8988T (cell line): ENCODE measurements at places on chromosomes 12 and 14.

DNA sequence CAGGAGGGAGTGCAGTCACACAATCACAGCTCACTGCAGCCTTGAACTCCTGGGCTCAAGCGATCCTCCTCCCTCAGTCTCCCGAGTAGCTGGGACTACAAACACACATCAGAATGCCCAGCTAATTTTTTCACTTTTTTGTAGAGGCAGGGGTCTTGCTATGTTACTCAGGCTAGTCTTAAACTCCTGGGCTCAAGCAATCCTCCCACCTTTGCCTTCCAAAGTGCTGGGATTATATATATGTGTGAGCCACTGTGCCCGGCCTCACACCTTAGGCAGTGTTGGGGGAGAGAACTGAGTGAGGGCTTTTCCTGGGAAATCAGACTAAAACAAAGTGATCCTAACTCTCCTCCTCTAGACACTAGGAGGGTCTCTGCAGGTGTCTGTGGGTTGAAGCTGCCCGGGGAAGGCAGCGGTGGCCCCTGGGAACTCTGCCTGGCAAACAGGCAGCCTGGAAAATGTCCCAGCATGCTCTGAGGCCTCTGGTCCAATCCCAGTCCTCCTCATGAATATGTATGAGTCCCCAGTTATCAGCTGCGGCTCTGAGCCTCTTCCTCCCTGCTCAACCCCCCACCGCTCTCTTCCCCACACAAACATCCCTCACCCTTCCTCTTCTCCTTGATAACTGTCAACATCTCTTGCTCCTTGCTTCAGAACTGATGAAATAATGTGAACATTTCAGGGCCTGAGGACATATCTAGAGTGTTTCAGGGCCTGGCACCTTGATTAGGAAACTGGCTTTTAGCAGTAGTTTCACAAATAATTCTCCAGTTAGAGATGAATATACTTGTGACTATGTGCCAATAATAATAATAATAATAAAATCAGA lies 7.9 kb upstream of the NAA25 start:
- no peak for DNase-seq

GRCh38 chr12:47729233-47729632 lies 3.9 kb upstream of the ENDOU start:
- DNase-seq, result no peak

DNA sequence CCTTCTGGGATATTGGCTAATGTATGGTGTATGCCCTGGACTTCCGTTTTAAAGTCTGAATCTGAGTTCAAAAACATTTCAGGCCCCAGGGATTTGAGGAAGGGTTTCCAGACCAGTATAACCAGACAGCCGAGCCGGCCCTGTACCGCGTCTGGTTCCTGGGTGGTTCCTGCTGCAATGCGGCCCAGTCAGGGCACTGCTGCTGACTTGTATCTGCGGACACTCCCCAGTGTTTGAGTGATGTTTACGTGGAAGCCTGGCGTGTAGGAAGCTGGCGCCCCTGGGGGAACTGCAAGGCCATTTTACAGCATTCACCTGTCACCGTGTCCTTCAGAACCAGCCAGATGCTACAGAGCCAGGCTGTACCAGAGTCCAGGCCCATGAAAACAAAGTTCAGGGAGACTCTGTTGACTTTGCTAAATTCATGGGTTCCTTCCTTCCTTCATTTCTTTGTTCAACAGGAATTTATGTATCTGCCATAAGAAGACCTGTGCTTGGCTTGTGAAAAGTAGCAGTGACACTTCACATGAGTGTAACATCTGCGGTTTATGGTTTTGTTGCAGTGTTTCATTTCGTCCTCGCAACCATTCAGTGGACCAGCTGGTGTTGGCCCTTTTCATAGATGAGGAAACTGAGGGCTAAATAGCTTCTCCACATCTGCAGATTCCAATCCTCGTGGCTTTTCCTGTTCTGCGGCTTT lies 16.8 kb downstream of the EML1 start:
- no peak for DNase-seq

DNA sequence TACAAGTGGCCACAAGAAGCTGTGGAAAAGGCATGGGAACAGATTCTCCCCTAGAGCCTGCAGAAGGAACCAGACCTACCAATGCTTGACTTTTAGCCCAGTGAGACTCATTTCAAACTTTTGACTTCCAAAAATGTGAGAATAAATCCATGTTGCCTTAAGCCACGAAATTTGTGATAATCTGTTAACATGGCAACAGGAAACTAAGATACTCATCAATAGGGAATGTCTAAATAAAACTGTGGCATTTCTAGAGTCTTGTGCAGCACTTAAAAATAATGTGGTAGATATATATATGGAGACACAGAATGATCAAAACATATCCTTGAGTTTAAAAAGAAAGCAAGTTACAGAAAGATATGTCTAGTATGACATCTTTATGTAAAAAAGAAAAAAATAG lies 12.0 kb downstream of the HECTD4 start:
- no peak for DNase-seq

DNA sequence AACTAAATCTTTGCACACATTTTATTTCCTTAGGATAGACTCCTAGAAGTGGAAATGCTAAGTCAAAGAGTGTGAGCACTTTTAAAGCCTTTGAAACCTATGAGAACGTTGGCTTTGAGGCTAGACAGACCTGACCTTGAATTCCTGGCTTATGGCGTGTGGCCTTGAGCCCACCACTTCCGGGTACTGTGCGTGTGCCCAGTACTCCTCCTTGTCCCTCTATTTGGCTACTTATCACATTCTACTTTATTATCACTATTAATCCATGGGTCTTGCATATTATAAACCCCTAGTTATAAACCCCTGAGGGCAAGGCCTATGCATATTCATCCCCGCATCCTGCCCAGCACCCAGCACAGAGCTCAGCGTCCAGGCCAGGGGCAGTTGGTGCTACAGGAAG lies 26.0 kb upstream of the CD27 start:
- DNase-seq, result no peak

GRCh38 chr12:121301876-121302275 lies 5.4 kb upstream of the CAMKK2 start:
- no peak for DNase-seq

GRCh38 chr12:130993759-130994670 lies 40.3 kb downstream of the ADGRD1 start:
- DNase-seq, result no peak

DNA sequence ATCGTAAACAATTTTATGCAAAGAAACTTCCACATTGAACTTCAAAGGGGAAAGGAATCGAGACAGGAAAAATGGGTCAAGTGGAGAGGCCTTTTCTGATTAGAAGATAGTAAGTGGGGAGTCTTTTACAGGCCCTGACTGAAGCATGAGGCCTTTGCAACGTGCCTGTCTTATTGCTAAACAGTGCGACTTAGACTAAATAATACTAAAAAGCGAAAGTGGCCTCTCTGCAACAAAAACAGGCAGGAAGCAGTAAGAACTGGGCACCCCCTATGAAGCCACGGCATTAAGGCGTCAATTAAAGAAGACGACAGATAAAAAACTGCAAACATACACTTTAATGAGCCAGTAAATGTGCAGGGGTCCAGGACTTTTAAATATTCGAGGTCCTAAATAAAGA lies 283.4 kb upstream of the GRIP1 start:
- no peak for DNase-seq

- DNase-seq, result no peak
Measured at GRCh38 chr14:90551070-90551704, 154.4 kb downstream of the CALM1 start.

DNA sequence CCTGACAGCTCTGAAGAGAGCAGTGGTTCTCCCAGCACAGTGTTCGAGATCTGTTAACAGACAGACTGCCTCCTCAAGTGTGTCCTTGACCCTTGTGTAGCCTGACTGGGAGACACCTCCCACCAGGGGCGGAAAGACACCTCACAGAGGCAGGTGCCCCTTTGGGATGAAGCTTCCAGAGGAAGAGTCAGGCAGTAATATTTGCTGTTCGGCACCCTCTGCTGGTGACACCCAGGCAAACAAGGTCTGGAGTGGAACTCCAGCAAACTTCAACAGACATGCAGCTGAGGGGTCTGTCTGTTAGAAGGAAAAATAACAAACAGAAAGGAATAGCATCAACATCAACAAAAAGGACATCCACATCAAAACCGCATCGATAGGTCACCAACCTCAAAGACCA lies 21.6 kb upstream of the ABCC9 start:
- no peak for DNase-seq

DNA sequence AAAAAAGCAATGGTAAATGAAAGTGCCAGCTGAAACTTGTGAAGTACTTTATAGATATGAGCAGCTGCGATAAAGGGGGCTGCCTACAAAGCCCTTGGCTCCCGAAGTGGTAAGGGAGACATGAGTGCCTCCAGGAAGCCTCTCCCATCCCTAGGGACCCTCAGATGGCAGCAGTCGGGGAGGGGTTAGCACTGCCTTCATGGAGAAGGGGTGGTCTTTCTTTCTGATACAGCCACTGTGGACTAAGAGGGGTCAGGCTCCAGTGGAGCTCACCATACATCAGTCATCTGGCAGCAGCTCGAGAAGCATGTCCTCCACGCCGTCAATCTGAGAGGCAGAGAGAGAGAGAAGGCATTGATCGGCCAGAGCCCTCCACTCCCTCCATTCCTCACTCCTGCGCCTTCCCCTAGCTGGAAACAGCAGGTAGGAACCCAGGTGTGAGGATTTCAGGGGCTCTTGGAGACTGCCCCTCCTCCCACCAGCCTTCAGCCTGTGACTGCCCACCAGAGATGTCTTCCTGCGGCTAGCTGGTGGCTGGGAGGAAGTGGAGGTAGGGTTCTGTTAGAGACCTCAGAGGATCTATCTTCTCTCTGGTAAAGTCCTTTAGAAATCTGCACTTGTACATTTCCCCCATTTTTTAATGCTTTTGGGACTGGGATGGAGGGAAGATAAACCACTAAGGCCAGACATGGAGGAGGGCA lies 2.3 kb downstream of the TCL1A start:
- no peak for DNase-seq

- DNase-seq, result no peak
Measured at GRCh38 chr14:58763210-58763609, 125.4 kb downstream of the DACT1 start.

- no peak for DNase-seq
Measured at GRCh38 chr12:9745199-9745598, 12.3 kb upstream of the CLECL1 start.
